ENCODE measurements at places on chromosomes 4 and X. TPM values are rescaled to one million over a fixed set of nuclear protein-coding genes. Genes with fewer than 3 reads are reported as not detected.

DNA sequence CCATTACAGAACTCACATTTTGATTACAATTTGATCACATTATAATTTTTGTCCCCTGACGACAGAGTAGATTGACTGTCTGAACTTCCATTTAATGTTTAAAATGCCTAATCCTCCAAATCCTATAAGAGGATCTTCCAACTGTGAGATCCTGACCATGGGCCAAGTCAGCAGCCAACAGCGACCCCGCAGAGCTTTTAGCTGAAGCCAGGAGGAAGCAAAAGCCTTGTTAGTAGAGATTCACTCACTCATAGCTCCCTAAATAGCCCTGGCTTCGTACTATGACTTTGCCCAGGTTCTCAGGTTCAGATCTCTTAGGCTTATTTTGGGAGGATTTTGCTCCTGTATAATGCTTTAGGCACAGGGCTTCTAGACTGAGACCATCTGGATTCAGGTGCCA is 413.1 kb downstream of the NKX6-1 start:
- DNase-seq: no peak

DNA sequence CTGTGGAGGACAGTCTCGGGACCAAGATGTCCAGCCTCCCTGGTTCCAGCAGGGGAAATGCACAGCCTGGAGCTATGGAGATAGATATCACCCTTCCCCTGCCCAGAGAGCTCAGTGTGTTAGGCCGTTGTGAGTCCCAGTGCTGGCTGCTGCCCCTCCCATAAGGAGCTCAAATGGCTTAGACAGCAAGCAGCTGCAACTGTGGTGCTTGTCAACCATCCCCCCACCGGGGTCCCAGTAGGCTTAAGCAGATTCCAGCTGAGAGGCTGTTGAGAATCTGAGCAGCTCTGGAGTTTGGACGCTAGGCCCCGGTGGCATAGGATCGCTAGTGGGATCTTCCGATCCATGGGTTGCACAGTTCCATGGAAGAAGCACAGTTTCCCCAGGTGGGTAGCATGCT is 181.8 kb upstream of the POF1B start:
- DNase-seq: no peak

DNA sequence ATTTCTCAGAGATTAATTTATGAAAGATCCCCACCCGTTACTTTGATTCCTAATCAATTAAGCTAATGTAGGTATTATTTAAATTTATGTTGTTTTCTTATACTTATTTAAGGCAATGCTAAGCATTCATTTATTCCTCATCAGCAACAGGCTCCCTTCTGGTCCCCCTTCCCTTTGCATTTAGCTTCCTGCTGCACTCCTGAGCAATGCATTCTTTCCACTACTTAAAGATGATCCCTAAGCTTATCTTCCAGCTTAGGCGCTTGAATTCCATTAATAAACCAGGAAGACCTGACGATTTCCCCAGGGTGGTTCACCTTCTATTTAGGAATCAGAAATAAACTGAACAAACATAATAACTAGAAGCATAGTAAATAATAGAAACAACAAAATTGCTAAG is 1003.1 kb downstream of the FSTL5 start:
- DNase-seq: no peak

DNA sequence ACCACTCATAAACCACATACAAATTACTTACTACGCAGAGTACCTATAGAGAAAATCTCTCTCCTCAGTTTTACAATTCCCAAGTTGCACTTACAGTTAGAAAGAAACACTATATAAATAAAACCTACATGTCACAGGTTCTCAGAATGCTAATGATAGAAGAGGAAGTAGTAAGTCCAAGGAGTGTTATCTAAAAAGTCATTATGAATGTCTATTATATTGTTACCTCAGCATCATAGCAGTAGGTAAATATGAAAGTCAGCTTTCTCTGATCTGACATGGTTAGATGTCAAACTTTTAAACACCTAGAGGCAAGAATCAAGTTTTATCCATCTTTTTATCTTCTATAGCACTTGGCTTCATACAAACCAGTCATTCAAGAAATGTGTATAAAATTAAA is 163.2 kb upstream of the FAM241A start:
- no peak for DNase-seq

DNA sequence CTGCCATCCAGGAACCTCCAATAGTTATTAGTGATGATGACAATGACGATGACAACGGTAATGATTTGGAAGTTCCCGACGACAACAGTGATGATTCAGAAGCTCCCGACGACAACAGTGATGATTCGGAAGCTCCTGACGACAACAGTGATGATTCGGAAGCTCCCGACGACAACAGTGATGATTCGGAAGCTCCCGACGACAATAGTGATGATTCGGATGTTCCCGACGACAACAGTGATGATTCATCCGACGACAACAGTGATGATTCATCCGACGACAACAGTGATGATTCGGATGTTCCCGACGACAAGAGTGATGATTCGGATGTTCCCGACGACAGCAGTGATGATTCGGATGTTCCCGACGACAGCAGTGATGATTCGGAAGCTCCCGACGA is 14.7 kb downstream of the CXCR3 start:
- no peak for DNase-seq

DNA sequence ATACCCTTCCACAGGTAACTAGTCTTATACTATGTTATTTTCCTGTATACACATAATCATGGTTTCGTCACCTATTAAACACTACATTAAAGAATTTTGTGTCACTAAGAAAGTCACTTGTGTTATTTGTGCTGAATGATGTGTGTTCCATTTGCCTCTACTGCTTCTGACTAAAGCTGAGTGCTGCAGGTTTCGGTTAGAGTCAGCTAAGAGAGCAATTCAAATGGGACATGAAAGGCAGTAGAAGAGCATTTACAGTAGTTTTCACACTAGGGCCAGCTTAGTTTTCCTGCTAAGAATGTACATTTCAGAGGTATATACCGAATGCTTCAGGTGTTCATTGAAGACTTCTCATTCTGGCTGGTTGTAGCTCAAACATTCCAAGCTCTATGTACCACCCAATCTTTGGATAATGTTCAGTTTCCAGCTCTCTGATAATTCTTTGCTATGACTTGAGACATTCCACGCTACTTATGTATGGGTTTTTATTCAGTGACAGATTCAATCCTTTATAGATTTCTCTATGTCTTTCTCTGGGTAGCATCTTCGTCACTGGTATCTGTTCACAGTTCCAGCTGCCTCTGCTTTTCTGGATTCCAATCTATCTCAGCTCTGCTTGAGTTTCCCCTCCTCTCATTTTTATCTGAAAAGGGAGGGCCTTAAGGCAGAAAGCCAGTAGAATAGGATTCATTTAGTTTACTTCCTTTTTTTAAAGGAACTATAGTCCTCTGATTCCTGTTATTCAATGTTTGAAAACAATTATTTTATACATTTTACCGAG is 164.4 kb downstream of the CXXC4 start:
- no peak for DNase-seq

GRCh38 chr4:139808808-139809756 is 143.5 kb downstream of the MGST2 start:
- no peak for DNase-seq

DNA sequence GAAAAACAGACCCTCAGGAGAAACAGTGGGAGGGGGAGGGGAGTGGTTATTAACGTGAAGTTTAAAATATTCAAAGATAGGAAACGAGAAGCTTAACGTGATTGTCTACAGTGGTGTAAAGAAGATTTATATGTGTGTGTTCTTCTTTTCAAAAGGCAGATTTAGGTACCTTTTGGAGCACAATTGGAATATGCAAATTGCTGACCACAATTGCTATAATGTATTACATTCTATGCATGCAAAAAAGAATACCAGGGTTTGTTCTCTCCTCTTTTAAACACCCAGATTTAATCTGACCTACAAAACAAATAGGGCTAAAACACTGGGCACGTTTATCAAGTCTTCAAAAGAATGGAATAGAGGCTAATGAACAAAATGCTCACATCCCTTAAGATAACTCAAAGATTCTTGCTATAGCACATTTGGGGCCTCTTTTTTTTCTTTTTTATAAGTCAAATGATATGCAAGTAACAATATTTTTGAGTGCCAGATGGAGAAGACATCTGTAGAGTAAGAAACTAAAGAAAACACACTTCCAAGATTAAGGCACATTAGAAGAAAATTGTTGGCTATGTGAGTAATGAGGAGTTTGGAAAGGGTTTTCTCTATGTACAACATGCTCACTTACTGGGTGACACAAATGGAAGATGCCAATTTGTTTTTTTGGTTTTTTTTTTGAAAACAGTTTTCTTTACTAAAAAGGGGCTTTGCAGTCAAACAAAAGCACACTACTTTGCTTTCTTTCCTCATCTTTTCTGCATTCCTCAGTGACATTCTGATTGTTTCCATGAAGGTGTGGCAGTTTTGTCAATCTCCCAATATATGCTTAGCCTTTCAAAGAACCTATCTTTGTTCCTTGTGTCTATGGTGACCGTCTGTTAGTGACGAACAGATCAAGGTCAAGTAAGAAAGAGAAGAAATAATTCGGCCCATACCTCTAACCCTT is 240.3 kb downstream of the PALLD start:
- DNase-seq: no peak

- no peak for DNase-seq
Measured at GRCh38 chr4:33722254-33722653, 2522.1 kb downstream of the ARAP2 start.

The CT47B1 gene
- not detected for total RNA-seq

The ATP8A1 gene
- total RNA-seq: 40.3 TPM

- no peak for DNase-seq
Measured at GRCh38 chr4:152360045-152360410, 175.9 kb downstream of the FBXW7 start.

DNA sequence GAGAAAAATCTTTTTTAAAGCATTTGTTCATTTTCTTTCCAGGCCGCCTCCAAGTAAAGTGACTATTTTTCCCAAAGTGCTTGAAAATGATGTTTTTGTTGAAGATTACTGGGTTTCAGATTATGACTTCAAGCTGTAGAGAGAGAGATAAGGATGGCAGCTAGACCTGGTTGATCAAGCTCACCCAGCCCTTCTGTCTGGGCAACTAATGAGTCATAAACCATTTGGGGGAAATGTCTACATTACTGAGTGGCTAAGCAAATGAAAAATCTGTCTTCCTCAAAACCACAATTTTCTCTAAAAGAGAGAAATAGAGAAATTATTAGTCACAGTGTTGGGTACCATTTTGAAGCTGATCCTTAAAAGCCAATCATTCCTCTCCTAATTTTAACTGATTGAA is 355.4 kb upstream of the CPEB2 start:
- no peak for DNase-seq

The NPY2R gene
- 0.51 TPM for total RNA-seq

GRCh38 chrX:18995221-18995620 is 11.3 kb upstream of the PHKA2 start:
- no peak for DNase-seq

- no peak for DNase-seq
Measured at GRCh38 chr4:10861036-10861435, 176.5 kb upstream of the CLNK start.

- DNase-seq: no peak
Measured at GRCh38 chr4:79528241-79528706, 120.2 kb upstream of the GK2 start.

- no peak for DNase-seq
Measured at GRCh38 chrX:38878641-38879340, 77.5 kb downstream of the MID1IP1 start.

DNA sequence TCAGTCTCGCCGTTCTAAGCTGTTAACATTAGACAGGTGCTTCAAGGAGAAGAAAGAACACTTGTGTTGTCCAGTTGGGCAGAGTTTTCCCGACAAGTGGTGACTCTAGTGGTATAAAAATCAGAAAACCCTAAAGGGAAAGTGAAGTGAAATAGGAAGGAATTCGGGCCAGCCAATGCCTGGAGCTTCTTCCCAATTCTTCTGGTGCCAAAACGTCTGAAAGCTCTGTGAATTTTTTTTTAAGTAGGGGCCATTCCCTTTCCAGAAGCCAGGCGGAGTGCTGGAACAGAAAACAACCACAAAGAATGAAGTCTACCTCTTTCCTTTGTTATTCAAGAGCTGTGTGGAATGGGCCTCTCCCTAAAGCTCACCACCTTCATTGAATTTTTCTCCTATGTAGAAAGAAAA is 43.1 kb upstream of the PPARGC1A start:
- DNase-seq: no peak

- no peak for DNase-seq
Measured at GRCh38 chr4:14919785-14920184, 82.5 kb upstream of the CPEB2 start.

DNA sequence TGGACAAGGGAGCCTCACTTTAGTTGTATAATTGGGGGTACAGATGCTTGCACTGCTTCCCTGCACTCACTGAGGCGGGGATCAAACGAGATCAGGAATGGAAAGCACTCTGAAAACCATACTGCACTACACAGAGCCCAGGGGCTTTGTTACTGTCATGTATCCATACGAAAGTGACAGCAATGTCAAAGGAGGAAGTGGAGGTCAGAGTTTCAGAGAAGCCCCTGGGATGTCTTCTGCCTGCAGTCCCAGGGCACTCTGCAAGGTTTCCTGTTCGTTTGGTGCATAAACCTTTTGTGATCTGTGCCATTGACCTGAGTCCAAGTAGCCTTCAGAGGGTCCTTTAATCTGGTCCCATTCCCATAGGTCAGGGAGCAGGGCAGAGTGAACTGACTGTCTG is 31.2 kb downstream of the RNF175 start:
- DNase-seq: no peak

DNA sequence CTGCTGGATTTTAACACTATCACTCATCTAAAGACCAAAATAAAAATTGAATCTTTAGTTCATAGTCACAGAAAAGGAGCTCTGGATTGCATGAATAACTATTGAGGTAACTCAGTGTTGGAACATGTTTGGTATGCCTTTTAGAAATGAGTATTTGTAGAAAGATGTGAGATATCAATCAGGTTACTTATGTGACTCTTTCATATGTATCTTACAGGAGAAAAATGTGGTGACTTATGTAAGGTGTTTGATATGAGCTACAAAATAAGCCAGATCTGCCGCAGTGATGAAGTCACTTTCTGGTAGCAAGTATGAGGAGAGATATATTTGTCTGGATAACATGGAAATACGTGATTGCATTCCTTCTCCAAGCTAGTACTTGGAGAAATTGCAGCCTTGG is 1653.3 kb upstream of the PCDH7 start:
- no peak for DNase-seq

DNA sequence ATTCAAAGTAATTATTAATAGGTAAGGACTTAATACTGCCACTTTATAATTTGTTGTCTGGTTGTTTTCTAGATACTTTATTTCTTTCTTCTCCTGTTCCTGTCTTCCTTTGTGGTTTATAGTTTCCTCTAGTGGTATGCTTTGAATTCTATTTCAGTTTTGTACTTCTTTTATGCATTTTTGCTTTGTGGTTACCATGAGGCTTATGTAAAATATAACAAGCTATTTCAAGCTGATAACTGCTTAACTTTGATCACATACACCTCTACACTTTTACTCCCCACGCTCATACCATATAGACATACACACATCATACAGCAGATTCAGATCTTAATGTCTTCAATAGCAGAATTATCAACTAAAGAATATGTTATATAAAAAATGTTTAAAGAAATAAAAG is 192.3 kb downstream of the SCFD2 start:
- no peak for DNase-seq

The MAGEA2 gene
- not detected for total RNA-seq

DNA sequence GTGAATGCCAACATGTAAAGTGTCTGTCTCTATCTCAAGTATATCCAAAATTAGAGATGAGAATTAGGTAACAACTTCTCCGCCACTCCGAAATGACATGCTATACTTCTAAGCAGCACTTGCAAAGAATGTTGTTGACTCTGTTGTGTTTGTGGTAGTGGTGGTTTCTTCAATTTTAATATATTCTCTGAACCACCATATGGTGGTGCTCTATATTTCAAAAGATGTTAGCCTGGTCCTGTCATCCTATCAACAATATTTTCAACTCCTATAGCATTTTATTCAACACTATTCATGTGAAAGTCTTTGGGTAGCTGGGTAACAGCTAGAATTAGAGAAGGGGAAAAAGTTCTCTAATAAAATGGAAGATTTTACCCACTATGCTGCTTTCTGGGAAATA is 1622.8 kb upstream of the IGFBP7 start:
- DNase-seq: no peak

All from mucosa of descending colon (tissue), 3 donors.